ENCODE measurements at places on chromosomes 1 and 21.

DNA sequence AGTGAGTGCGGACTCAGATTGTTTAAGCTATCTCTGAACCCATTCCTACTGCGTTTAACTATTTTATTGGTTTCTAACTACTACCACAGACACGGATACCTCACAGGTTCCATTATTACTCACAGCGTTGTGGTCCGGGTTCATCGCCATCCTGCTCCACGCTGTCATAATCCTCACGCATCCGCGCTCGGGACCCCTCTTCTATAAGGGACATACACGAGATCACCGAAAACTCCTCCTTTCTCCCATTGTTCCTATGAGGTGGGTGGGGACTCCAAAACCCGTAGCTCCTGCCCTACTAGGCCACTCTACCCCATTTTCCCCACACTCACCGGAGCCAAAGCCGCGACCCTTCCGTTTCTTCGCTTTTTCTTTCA lies 610 bp downstream of the RBM8A start:
- no peak for DNase-seq

- DNase-seq = no peak
Measured at GRCh38 chr1:15618655-15619525, 1.6 kb downstream of the DDI2 start.

- no peak for DNase-seq
Measured at GRCh38 chr1:65172936-65173690, 25.1 kb downstream of the AK4 start.

- no peak for DNase-seq
Measured at GRCh38 chr1:175841738-175842187, 98.4 kb upstream of the TNR start.

- no peak for DNase-seq
Measured at GRCh38 chr1:159900755-159901360, 893 bp upstream of the CFAP45 start.

DNA sequence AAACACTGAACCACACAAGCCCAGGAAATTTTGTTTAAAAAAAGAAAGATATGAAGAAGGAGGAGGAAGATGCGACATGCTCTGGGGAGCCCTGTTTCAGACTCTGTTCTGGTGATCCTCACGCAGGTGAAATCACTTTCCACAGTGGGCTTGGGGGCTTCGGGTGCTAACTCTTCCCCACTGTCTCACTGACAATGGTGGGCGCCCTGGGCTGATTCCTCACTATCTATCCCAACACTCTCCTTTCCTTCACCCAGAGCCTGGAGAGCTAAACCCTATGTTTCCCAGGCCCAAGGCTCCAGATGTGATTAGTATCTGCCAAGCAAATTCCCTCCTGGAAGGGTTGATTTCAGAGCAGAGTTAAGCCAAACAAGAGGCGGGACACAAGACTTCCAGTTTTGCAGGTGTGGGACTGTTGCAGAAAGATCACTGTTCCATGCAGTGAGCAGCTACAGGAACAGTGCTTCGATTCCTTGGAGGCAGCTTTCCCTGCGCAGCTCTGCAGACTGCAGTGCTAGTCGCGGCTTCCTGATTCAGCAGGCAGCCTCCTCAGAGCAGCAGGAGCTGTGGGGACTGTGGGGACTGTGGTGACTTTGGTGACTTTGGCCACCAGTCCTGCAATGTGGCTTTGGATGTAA lies 168.3 kb downstream of the RHOU start:
- DNase-seq = no peak

DNA sequence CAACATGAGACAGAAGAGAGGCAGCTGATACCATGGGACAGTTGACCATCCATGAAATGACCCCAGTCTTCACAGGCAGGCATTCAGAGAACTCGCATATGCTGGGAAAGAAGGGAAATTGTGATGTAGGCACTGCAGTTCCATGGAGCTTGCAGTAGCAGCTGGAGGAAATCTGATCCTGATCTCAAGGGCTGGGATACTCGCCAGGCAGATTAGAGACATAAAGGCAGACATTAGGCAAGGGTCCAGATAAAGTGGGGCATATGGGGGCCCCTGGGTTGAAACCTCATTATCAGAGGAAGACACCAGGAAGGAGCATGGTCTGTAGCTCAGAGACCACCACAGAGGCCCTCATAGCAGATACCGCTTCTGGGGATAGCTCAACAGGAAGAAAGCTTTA lies 48.7 kb upstream of the TNR start:
- no peak for DNase-seq

- DNase-seq = no peak
Measured at GRCh38 chr1:88581703-88582102, 102.4 kb upstream of the PKN2 start.

DNA sequence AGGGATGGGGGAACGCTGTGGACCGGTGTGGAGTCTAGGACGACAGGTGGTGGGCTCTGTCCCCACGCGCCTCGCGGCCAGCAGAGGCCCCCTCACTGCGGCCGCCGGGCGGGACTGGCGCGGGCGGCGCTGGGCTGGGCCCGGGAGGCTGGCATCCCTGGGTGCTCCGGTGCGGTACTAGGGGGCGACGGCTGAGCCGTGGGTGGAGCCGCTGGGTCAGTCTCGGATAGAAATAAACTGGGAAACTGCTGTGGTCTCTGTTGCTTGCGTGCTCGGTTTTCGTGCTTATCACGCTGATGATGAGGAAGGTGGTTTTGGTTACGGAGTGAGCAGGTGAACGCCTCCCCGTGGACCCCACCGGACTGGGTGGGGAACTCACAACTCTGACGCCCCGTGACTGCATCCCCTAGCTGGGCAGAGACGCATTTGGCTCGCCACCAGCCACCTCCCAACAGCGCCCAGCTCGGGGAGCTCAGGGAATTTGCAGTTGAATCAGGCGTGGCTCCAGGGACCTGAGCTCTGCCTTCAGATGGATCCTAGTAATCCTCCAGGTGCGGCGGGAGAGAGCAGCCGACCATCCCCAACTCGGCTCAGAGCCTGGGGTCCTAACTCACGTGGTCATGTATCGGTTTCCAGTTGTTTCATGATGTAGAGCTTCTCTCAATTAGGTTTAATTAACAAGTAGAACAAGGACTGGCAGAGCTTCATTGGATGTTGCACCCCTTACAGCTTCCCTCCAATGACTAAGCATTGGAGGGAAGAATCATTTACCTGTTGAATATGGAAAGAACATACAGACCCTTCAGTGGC lies 32.1 kb downstream of the HSD17B7 start:
- DNase-seq = no peak

GRCh38 chr1:101194746-101195145 lies 42.1 kb upstream of the S1PR1 start:
- no peak for DNase-seq

DNA sequence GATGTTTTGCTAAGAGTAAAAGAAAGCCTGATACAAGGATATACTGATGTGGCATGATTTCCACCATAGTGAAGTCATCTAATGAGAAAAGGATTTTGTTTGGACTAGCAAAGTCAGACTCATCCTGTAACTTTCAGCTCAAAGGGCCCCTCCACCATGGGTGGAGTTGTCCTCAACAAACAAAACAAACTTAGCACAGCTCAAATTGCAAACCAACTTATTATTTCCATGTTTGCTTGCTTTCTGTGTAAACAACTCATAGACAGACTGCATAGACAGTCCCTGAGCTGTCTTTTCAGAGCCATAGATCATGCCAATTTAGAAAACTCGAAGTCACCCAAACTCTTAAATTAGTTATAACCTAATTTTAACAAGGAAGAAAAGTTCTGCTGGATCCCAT lies 69.4 kb upstream of the VAV3 start:
- DNase-seq = no peak

DNA sequence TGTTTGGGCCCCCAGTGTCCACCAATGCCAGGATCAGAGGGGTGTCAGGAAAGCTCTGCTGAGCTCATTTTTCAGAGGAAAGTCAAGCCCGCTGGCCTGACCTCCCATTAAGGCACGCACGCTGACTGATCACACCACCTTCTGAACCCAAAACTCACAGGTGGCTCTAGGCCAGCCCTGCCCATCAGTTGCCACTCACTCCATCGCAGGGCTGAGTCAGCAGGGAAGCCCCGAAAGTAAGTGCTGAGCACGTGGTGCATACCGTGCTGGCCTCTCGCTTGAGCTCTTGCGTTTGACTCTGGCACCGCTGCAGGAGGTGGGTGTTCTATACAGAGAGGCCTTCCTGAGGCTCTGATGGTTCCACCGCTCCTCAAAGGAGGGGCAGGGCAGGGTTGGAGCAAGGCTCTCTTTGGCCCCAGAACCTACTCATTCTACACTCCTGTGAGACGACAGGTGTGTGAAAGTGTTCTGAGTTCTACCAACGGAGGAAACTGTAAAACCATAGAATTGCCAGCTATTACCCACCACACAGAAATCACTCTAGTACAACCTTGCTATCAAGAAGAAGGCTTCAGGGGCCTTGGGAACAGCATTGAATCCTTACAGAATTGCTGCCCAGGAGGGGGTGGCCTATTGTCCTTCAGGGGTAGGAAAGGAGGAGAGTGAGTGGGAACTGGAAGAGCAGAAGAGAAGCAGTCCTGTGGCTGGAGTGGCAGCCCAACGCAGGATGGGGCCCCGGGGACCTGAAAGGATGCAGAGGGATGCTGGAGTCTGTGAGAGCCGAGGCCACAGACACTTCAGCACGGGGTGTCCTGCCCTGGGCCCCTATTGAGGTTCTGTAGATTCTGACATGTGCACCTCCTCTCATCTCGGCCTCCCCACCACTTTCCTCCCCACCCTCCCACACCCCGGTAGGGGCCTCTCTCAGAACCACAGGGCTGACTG lies 214.7 kb upstream of the EDN2 start:
- peak; percentile 14 for DNase-seq

DNA sequence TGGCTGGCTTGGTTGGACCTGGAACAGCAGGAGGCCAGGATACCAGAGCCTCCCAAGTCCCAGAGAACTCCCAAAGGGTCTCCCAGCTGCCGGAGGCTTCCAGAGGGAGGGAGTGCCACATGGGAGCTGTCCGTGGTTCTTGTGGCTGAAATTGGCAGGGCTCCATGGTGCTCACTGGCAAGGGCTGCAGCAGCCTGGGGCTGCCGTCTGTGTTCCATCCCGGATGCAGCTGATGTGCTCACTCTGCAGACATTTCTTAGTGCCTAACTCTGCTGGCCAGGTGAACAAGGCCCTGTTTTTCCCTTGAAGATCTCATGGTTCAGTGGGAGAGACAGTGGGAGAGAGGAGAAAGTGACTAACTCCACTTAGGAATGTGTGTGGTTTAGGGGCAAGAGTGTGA lies 261.1 kb downstream of the CAMTA1 start:
- DNase-seq = no peak

DNA sequence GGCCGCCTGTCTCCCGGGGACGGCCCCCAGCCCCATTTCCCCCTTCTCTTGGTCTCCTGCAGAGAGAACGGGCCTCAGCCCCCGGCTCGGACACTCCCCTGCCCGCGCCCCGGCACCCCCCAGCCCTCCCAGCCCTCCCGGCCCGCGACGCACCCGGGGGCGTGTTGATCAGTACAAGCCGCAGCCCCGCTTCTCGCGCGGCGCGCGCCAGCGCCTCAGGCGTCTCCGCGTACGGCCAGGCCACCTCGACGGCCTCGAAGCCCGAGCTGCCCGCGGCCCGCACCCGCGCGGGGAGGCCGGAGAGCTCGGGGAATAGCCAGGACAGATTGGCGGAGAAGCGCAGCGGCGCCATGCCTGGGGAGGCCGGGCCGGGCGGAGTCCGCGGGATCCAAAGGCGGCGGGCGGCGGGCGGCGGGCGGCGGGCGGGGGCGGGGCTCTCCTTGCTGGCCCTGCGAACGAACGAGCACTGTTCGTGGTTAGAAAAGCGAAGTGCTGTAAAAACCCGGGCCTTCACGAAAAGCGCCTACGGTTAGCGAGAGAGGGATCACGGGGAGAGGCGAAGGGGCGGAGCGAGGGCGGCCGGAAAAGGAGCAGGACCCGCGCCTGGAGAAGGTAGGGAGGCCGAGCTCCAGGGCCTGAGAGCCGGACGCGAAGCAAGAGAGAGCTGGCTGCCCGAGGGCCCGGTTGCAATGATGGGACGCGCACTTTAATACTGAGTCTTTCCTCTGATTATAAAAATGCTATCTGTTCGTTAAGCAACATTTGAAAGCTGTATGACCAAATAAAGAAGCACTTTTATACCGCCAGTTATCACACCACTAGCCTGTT lies at the start of gene HYI:
Gene HYI (minus strand): TSS at position 490 of the 828 bp plus-strand sequence. CDS start 138 bp downstream, at position 352.
- DNase-seq = peak; percentile 13

GRCh38 chr1:240001177-240001740 lies 90.4 kb upstream of the FMN2 start:
- no peak for DNase-seq

- no peak for DNase-seq
Measured at GRCh38 chr1:19165501-19165900, 44.6 kb downstream of the UBR4 start.

DNA sequence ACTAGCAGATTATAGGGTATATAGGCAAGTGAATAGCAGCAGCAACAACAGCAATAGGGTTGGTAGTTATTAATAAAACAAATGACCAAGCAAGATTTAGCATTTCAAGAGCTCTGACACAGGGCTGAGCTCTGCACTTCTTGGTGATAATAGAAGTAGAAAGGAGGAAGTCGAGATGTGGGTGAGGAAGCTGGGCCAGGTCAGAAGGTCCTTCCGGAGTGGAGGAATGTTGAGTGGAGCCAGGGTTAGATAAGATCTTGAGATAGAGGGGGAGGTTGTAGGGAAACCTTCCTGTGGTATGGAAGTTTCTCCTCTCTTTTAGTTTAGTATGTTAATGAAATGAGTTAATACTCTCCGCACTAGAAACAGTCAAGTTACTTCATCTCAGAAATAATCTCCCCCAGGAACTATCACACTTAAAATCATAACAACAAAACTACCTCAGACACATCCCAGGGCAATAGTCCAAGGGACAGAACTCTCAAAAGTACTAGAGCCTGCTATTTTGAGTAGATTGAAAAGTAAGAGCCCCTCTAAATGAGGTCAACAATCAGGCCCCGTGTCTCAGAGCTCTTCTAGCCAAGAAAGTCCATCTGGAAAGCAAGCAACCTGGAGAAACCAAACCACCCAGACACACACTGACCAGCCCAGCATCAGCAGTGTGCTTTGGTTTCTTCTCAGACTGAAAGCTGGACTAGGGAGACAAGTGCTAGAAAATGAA lies 45.4 kb upstream of the ATP1B1 start:
- no peak for DNase-seq

GRCh38 chr21:36125512-36126207 lies 9.2 kb upstream of the CBR3 start:
- DNase-seq = no peak
